ENCODE measurements at places on chromosomes 3 and 15.

DNA sequence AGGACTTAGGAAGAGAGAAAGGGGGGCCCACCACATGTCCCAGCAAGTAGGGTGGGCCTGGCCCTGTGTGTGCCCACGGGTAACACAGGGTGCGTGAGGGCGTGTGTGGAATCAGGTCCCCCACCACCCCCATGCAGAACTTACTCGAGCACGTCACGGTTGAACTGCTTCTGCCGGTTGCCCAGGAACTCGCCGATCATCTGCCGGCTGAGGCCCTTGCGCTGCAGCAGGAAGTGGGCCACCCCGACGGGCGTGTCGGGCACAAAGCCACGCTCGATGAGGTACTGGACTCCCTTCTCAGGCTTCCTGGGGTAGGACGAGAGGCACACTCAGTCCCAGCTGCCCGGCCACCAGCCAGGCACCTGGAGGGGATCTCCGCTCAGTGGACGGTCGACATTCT, 83.1 kb upstream of the RPL32 start:
- H3K27me3 ChIP-seq: no peaks in the 10 kb centered on the region
- DNase-seq: no peak
- H3K27ac ChIP-seq: no peak overlapping the region
- H3K36me3 ChIP-seq: peaks cover 23% of the 10 kb centered on the region

GRCh38 chr3:166243511-166243910, 406.3 kb upstream of the BCHE start:
- H3K27ac ChIP-seq: no peak overlapping the region
- no peaks in the 10 kb centered on the region for H3K36me3 ChIP-seq
- H3K4me3 ChIP-seq: no peak overlapping the region
- no peaks in the 10 kb centered on the region for H3K27me3 ChIP-seq

DNA sequence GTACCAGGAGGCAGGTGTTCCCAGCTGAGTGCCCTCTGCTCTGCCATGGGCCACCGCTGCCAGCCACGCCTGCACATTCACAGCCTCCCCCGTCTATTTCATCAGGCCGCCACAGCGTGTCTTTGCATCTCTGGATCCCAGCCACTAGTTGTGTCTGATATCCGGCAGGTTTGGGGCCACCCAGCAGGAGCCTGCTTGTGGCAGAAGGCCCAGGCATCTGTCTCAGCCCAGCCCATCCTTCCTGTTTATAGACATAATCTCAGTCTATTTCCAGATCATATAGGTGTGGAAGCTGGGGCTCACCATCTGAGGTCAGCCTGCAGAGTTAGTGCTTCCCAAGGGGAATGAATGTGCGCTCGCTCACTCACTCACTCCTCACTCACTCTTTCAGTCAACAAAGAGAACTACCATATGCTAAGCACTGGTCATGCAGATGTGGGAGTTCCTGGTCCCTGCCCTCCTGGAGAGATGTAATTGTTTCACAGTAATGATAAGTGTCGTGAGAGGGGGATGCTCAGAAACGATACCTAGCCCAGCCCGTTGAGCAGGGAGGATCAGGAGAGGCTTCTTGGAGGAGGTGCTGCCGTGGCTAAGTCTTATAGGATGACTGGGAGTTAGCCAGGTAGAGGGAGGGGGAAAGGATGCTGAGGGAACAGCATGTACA, 60.6 kb downstream of the FGD5 start:
- peak overlapping the region; percentile 27 for H3K4me3 ChIP-seq
- peaks cover 64% of the 10 kb centered on the region for H3K4me1 ChIP-seq
- no peaks in the 10 kb centered on the region for H3K27me3 ChIP-seq
- H3K27ac ChIP-seq: peak overlapping the region; percentile 88

- H3K4me1 ChIP-seq: peaks cover 36% of the 10 kb centered on the region
- peak; percentile 35 for DNase-seq
- H3K27me3 ChIP-seq: peaks cover 34% of the 10 kb centered on the region
- H3K36me3 ChIP-seq: peaks cover 2% of the 10 kb centered on the region
- H3K27ac ChIP-seq: no peak overlapping the region
Measured at GRCh38 chr3:45208586-45208985, 17.5 kb downstream of the TMEM158 start.

DNA sequence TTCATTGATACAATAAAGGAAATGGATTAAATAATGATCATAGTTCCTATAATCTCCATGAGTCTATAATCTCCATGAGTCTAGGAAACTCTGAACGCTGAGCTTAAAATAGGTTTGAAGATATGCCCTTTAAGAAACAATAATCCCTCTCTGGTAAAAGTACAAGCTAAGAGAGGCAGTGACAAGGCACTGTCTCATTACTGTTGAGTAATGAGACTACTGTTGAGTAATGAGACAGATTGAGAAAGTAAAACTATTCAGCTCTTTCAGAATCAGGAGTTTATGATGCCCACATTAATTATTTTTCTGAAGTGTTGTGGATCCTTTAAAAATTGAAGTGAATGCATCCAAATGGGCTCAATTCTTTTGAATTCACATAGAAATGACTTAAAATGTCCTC, 235.5 kb upstream of the THRB start:
- H3K4me1 ChIP-seq: no peaks in the 10 kb centered on the region
- no peak overlapping the region for H3K27ac ChIP-seq
- no peaks in the 10 kb centered on the region for H3K27me3 ChIP-seq
- H3K4me3 ChIP-seq: no peak overlapping the region
- no peak for DNase-seq
- no peaks in the 10 kb centered on the region for H3K36me3 ChIP-seq

DNA sequence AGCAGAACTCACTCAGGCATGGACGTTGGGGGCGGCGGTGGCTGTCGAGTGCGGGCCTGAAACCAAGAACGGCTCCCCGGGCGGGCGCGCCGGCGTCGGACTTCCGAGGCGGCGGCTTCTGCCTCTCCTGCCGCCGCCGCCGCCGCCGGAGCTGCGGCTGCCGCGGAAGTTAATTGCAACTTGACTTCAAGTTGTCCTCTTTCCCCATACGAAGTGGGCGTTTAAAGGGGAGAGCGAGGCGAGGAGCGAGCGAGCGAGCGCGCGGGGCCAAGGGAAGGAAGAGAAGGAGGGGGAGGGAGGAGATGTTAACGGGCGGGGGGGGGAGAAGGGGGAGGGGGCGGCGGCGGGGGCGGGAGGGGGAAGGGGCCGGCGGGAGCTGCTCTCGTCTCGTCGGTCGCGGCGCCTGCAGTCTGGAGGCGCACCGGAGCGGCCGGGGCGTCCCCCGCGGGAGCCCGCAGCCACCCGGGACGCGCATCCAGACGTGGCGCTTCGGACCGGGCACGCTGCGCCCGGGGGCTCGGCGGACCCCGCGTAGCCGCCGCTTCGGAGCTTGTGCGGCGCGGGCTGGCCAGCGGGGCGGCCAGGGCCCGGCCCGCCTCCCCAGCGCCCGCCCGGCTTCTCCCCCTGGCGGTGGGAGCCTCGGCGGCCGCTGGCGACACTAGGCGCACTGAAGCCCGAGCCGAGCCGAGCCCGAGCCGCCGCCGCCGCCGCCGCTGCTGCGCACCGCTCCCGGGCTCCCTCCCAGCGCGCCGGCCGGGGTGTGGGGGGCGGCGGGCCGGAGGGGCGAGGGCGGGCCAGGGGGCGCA, 19.7 kb upstream of the SATB1 start:
- DNase-seq: peak; percentile 89
- H3K36me3 ChIP-seq: peaks cover 69% of the 10 kb centered on the region
- peak overlapping the region; percentile 96 for H3K27ac ChIP-seq
- no peaks in the 10 kb centered on the region for H3K27me3 ChIP-seq
- peaks cover 34% of the 10 kb centered on the region for H3K4me1 ChIP-seq

DNA sequence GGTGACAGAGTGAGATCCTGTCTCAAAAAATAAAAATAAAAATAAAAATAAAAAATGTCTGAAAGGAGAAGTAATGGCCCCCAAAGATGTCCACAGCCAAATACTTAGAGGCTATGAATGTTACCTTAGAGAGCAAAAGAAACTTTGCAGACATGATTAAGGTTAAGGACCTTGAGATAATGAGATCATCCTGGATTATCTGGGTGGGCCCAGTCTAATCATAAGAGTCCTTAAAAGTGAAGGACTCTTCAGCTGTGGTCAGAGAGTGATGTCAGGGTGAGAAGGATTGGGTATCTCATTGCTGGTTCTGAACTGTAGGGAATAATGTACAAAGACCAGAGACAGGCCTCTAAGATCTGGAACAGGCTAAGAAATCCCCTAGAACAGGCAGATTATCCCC, 84.9 kb upstream of the POU1F1 start:
- no peak for DNase-seq
- H3K36me3 ChIP-seq: no peaks in the 10 kb centered on the region
- H3K4me1 ChIP-seq: no peaks in the 10 kb centered on the region
- no peak overlapping the region for H3K27ac ChIP-seq

DNA sequence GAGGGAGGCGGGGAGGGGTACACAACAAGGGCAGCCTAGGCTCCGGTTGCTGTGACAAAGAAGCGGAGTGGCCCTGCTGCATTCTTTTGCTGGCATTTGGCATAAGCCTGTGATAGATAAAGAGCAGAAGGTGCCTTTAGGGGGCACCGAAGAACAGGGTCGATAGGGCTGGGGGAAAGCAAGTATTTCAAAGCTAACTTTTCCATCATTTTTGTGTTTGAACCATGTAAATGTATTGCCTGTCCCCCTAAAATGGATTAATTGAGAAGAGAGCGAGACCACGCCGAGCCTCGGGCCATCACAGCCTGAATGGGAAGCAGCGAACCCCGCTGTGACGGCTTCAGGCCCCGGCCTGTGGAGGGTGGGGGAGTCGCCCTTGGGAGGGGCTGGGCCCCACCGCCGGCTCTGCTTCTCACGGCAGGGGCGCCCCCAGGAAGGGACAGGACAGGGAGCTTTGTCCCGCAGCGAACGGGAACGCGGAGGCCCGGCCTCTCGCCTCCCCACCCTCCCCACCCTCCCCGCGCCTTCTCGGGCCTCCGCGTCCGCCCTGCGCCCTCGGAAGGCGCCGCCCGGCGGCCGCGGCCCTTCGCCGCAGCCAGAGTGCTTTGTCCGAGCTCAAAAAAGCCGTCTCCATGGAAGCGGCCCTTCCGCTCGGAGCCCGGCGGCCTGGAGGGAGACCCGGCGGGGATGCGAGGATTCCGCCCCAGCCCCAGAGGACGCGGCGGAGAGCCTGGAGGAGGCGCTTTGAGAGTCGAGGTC, 32.4 kb upstream of the ALDH1L1 start:
- H3K27ac ChIP-seq: no peak overlapping the region
- no peak for DNase-seq
- H3K36me3 ChIP-seq: no peaks in the 10 kb centered on the region
- peaks cover 46% of the 10 kb centered on the region for H3K27me3 ChIP-seq
- H3K4me1 ChIP-seq: no peaks in the 10 kb centered on the region
- H3K4me3 ChIP-seq: no peak overlapping the region

GRCh38 chr15:88057836-88058235, 198.7 kb downstream of the NTRK3 start:
- DNase-seq: no peak
- no peaks in the 10 kb centered on the region for H3K36me3 ChIP-seq
- no peaks in the 10 kb centered on the region for H3K27me3 ChIP-seq
- H3K4me3 ChIP-seq: no peak overlapping the region

GRCh38 chr3:163957072-163957471, 1121.2 kb downstream of the SI start:
- no peak overlapping the region for H3K4me3 ChIP-seq
- H3K36me3 ChIP-seq: no peaks in the 10 kb centered on the region
- H3K27me3 ChIP-seq: no peaks in the 10 kb centered on the region
- no peaks in the 10 kb centered on the region for H3K4me1 ChIP-seq

DNA sequence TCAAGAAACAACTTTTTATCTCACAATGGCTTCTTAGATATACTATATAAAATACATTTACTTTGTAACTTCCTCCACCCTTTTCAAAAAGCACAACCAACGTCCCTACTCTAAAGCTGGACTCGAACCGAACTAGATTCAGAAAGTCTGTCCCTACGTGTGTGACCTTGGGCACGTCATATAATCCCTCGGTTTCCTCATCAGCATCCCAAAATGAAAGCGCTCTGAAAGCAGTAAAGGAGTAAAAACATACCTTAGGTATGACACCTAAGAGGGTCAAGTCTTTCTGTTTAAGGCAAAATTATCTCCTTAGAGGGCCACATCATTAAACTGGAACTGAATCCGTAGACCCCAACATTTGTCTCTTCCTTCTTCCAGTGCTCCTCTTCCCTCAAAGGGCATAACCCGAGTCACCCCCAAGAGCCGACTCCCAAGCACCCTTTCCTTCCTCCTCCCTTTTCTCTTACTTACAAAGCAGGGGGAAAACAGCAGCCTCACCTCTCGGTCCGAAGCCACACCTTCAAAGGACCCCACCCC, 663 bp downstream of the PDCD10 start:
- no peaks in the 10 kb centered on the region for H3K27me3 ChIP-seq
- H3K4me1 ChIP-seq: peaks cover 38% of the 10 kb centered on the region
- peak; percentile 9 for DNase-seq
- H3K36me3 ChIP-seq: peaks cover 13% of the 10 kb centered on the region
- no peak overlapping the region for H3K4me3 ChIP-seq

DNA sequence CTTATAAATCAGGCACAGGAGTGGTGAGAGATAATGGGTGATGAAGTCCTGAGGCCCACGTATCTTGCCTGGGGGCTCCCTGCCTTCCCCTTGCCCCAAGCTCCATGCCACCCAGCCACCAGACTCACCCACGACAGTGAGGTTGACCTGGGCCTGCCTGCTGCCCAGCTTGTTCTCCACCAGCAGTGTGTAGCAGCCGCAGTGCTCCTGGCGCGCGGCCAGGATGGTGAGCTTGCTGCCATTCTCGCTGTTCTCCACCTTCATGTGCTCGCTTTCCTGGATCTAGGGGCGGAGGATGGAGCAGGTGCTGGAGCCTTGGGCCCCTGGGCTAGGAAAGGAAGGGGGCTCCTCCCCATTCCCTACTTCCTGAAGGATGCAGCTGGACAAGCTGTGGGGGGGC, 79.1 kb upstream of the HACD2 start:
- no peaks in the 10 kb centered on the region for H3K36me3 ChIP-seq
- no peak overlapping the region for H3K4me3 ChIP-seq
- DNase-seq: no peak
- peaks cover 7% of the 10 kb centered on the region for H3K4me1 ChIP-seq
- H3K27ac ChIP-seq: no peak overlapping the region

DNA sequence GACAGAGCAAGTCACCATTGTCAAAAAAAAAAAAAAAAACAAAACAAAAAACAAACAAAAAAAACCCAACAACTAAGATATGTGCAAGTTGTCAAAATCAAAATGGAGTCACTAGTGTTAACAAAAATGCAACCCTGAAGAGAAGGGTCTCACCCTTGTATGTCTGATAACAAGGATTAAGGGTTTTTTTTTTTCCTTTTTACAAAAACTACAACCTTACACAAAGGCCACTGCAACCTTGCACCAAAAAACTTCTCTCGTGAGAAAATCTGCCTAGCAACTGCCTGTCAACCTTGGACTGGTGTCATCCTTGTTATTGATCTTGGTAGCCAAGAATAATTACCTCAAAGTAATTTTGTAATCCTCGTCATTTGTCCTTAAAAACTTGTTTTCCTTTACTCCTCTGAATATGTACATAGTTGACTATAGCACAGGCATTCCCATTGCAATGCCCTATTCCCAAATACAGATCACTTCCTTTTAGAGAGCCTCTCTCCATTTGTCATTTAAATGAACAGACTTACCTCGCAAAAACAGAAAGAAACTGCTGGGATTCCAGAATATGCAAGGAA, 24.0 kb downstream of the TFRC start:
- H3K36me3 ChIP-seq: peaks cover 71% of the 10 kb centered on the region
- H3K4me3 ChIP-seq: no peak overlapping the region
- no peak for DNase-seq
- H3K4me1 ChIP-seq: no peaks in the 10 kb centered on the region
- H3K27me3 ChIP-seq: no peaks in the 10 kb centered on the region
